Upper lobe of left lung (tissue), 6 donors: ENCODE measurements at places on chromosomes 7 and 10. TPM values are rescaled to one million over a fixed set of nuclear protein-coding genes. Genes with fewer than 3 reads are reported as not detected.

The NPC1L1 gene
- total RNA-seq: 0.55 TPM

GRCh38 chr7:63042730-63043511, 955.7 kb upstream of the ZNF722 start:
- DNase-seq: no peak

The ELN gene
- 210 TPM for total RNA-seq

The CUZD1 gene
- 2.2 TPM for total RNA-seq

The FXYD4 gene
- 2.5 TPM for total RNA-seq

GRCh38 chr7:129843365-129843898, 109.3 kb downstream of the UBE2H start:
- DNase-seq: no peak

The ANTXRL gene
- not detected for total RNA-seq

The GNG11 gene
- total RNA-seq: 1.0 TPM

- DNase-seq: no peak
Measured at GRCh38 chr7:148884049-148884298, at the start of gene EZH2. EZH2 (minus strand) TSS chr7:148884291; CDS start chr7:148847298, 36,993 bp downstream.

DNA sequence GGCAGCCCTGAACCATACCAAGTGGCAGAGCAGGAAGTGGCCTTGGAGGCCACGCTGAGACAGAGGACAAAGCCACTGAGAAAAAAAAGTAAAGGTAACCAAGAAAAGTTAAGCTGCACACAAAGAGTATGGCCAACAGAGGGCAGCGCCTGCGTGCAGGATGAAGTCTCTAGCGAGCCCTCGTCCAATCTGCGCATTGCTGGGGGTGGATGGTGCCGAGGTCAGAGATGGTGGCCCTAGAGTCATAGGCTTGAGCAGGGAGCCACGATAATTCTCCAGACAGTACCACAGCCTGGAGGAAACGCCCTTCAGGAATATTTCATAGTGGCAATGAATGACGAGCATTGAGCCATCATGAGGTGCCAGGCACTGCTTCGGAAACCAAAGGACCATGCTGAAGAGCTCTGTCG, 9.7 kb downstream of the ATP6V0E2 start:
- DNase-seq: peak; percentile 72

GRCh38 chr10:12681252-12681651, 320.3 kb downstream of the CCDC3 start:
- no peak for DNase-seq

GRCh38 chr10:6401558-6402348, 178.3 kb downstream of the PRKCQ start:
- peak; percentile 89 for DNase-seq

The C10orf105 gene
- total RNA-seq: 0.55 TPM

DNA sequence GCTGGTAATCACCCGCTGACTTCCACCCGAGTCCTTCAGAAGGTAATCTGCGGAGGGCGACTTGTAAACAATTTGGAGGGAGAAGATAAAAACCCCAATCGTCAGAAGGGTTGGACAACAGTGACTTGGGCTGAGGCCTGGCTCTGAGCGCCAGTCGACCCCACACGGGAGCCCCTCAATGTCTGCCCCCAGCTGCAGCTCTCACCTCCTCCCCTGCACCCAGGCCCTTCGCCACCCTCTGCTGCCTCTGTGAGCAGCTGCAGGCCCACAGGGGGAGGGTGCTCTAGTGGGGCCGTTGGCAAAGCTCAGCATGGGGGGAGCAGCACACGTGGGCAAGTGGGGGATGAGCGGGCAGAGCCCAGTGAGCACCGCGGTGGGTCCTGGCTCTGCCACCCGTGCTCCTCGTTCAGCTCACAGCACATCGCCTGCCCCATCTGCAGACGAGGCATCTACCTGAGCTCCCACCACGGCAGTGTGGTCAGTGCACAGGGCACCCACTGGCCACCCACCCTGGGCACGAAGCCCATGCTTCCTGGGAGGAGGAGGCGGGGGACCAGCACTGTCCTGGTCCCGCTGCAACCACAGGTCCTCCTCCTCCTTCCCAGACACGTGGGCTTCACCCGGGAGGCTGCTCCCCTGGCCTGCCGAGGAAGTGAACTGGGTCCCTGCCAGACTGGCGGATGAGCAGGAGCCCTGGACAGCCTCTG, 280.5 kb downstream of the ELFN1 start:
- no peak for DNase-seq

DNA sequence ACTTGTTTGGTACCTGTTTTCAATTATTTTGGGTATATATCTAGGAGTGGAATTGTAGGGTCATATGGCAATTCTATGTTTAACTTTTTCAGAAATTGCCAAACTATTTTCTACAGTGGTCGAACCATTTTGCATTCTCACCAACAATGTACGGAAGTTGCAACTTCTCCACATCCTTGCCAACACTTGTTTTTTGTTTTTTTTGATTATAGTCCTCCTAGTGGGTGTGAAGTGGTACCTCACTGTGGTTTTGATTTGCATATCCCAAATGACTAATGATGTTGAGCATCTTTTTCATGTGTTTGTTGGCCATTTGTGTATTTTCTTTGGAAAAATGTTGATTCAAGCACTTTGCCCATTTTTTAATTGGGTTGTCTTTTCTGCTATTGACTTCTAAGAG, 122.1 kb downstream of the RPS24 start:
- DNase-seq: no peak

The PTF1A gene
- total RNA-seq: not detected

GRCh38 chr7:47570649-47571050, 11.3 kb downstream of the TNS3 start:
- peak; percentile 50 for DNase-seq

- no peak for DNase-seq
Measured at GRCh38 chr10:93030409-93030808, 30.2 kb upstream of the CYP26C1 start.

DNA sequence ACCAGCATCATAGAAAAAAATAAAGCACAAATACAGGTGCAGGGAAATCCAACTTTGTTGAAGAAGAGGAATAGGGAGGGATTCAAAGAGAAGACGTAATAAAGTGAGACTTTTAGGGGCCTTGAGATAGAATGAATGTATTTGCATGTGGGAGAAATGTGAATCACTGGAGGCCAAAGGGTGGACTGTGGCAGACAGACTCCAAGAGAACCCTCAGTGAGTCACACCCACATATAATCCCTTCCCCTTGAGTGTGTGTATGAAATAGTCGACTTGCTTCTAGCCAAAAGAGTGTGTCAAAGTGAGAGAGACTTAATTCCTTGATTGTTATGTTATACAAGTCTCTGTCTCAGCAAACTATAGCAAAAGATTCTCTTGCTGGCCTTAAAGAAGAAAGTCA, 101.3 kb upstream of the GHITM start:
- no peak for DNase-seq

The SLC4A2 gene
- 155 TPM for total RNA-seq

The NUDT1 gene
- total RNA-seq: 6.3 TPM

DNA sequence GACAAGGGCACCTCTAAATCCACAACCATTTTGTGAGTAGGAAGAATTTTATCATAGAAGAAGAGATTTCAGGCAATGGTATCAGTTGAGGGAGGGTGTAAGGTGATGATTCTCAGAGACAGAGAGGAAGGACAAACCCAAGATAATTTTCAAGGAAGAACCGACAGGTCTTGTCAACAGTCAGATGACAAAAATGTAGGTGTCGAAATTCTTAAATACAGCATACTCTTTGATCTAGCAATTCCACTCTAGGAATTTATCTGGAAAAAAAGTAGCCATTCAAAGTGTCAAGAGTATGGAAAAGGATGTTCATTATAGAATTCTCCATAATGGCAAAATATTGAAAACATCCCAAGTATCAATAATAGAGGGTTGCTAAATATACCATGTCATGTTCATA, 14.2 kb upstream of the PDLIM1 start:
- no peak for DNase-seq

The RADIL gene
- 13.6 TPM for total RNA-seq

DNA sequence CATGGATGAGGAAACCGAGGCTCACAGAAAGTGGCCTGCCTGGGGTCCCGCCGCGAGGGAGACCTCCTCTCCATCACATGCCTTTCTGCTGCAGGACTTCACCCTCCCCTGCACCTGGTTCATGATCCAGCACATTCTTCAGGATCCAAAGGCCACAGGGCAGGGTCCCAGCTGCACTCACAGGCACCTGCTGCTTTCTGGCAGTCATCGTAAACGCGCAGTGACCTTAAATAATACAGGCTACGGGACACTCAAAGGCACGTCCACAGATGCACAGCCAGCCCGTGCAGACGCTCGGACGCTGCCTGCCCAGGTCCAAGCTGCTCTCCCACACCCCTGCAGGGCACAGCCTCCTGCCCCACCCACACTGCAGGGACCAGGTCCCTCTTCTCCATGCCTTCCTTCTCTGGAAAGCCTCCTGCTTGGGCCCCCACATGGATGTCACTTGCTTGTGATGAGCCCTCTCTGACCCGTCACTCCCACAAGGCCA, 49.9 kb downstream of the CALML3 start:
- no peak for DNase-seq

DNA sequence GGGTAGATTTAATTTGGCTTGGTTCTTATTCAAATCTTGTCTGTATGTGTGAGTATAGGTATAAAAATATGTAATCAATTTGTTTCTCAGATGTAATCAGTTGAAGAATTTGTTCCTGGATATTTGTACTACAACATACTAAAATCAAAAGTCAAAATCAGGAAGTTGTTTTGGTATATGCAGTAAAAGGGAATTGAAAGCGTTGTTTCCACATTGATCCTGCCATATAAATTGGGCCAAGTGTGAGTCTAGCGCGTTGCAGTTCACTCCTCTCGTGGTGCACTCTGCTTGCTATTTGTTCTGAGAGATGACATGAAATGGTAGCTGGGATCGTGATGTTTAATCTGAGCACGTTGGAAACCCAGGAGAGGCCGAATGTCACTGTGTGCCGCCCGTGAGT, 55.9 kb downstream of the SHH start:
- DNase-seq: no peak

DNA sequence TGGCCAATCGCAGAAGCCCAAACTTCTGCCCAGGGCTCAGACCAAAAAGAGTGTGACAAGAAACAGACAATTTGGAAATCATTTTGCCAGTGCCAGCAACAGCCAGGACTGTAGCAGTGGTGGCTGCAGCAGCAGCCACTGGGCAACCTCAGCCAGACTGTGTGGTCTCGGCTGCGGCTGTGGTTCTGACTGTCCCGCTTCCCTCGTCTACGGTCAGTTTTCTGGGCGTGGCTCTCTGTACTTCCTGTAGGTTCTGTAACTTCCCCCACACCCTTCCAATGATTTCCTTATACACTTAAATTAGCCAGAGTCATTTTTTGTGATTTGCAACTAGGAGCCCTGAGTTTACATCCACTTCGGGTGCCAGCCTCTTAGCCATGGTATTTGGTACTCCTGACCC, 39.9 kb downstream of the CYTH3 start:
- peak; percentile 74 for DNase-seq

- no peak for DNase-seq
Measured at GRCh38 chr10:44413416-44413815, 28.5 kb upstream of the CXCL12 start.

DNA sequence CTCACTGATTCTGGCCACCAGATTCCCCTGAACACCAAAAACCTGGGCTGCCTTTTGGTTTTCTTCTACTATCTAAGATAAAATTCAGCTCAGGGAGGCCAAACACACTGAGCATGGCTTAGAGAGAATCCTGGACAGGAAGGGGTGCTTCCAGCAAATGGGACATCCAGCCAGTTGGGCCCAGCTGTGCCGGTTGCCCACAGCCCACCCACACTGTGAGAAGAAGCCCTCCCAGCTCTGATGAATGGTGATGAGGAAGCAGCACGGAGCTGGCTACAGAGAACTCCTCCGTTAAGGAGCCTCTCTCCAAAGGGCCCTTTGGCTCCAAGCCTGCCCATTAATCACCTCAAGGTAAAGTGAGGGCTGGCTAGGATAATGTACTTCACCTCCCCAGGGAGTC, 15.9 kb downstream of the LRRC18 start:
- no peak for DNase-seq

DNA sequence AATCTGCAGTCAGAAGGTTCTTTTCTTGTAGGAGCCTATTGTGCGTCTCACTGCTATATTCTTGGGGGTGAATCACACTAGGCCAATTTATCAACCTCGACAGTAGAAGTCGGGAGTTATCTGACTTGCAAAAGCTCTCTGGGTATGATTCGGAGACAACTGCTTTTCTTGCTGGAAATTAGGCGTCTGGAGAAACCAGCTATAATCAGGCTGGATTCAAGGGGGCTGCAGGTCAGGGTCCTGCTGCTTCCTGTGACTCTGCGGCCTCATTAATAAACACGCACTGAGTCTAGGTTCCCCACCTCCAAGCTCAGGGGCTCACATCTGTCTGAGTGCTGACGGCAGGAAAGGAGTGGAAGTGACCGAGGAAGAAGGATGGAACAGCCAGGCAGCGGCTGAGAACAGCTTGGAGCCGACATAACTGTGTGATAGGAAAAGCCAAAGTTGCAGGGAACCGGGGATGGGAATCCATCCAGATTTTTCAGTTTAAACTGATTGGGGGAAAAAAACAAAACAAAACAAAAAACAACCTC, 184.6 kb downstream of the FANK1 start:
- no peak for DNase-seq

GRCh38 chr10:12320892-12321291, 28.5 kb upstream of the CAMK1D start:
- DNase-seq: no peak

DNA sequence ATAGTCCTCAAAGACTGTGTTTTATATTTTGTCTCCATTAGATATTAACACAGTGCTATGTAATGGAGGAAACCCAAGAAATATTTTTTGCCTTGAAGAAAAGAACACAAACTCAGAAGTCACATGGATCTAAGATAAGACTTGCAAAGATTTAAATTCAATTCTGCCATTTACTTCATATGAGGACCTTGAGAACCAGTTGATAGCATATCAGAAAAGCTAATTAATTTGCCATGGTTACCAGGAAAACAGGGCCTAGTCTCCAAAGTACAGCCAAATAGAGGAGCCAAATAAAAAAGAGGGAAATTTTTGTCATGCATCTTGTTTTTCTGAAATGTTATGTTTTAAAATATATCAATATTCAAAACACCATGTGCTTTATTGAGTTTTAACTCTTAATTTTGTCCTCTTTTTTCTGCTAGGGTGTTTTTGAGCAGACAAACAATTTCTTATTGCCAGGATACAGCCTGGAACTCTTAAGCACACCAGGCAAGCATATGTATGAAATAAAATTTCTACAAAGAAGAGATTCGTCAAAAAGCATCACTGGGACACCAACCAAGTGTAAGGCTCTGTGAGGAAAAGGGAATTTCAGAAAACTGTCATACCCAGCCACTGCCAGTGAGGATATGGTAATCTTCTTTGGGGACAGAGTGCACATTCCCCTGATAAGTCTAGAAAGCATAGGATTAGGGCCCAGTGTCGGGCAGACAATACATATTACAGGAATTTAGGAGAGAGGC, 10.6 kb upstream of the TOMM7 start:
- no peak for DNase-seq

The CDC14C gene
- total RNA-seq: not detected

- DNase-seq: no peak
Measured at GRCh38 chr7:77351539-77352004, 64.6 kb downstream of the GSAP start.

The NUTM2D gene
- 8.8 TPM for total RNA-seq
